ENCODE measurements at places on chromosomes 5 and 9.
A peak's percentile ranks its signal among the peaks of the same experiment; 100 is the strongest.

DNA sequence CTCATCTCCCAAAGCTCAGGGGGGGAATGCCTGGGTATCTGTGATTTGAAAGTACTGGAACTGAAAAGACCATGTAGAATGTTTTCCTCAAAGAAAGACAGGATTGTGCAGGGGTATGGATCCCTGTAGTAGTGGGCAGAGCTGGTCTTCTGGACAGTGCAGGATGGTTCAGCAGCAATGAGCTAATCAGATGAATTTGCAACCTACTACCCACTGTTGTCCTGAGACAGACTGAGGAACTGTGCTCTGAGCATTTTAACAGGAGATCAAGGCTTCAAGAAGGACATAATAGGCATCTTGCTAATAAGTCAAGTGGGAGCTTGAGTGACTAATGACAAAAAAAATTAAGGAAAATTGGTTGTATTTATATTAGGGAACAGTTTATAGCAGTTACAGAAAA, 61.7 kb downstream of the FYB1 start:
- DNase-seq, result no peak

- no peak for DNase-seq
Observed at GRCh38 chr5:107483231-107484024, 187.3 kb downstream of the EFNA5 start.

- no peak for DNase-seq
Observed at GRCh38 chr5:168941901-168942300, 359.0 kb downstream of the SLIT3 start.

GRCh38 chr5:75057561-75057960, 5.2 kb upstream of the GCNT4 start:
- DNase-seq, result no peak

GRCh38 chr5:15501091-15501791, 1.3 kb downstream of the FBXL7 start:
- no peak for DNase-seq

GRCh38 chr9:103991001-103991400, 103.1 kb upstream of the SMC2 start:
- no peak for DNase-seq

DNA sequence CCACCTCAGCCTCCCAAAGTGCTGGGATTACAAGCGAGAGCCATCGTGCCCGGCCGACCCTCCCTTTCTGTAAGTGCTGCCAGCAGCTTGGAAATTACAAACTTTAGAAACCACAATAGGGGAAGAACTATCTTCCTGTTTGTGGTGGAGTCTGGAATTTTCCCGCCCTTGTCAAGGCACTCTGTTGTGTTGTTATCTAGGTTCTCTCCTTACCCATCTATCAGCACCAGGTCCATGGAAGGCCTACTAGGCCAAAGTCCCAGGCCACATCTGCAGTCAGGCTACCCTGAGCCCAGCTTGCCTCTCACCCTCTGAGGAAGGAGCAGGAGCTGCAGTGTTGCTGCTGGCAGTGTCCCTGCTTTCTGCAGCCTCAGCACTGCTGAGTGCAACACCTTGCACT, 214.9 kb downstream of the MCTP1 start:
- no peak for DNase-seq

DNA sequence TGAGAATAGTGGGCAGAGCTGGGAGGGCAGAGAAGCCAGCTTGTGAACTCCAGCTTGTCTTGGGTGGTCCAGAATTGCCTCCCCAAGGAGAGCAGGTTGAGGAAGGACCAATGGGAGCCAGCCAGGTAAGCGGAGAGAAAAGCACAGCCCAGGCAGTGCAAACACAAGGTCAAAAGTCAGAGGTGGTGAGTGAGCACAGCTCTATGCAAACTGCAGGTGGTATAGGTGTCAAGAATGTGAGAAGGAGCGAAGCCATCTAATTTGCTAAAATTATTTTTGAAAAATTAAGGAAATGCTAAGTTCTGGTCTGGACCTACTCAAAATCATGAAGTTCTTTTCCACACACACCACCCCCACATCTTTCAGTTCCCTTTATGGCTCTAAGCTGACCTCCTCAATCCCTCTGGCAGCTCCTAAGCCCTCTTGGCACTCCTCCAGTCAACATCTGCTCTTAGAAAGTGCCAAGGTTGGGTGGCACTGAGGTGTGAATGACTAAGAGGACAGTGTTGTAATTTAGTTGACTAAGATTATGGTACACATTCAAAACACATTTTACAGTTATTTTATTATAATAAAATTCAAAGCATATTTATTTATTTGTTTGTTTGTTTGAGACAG, 6.6 kb upstream of the OTULINL start:
- DNase-seq, result no peak

GRCh38 chr5:91129748-91130147, 253.4 kb downstream of the ARRDC3 start:
- no peak for DNase-seq

- DNase-seq, result peak; percentile 72
Observed at GRCh38 chr5:149439899-149440542, 60.9 kb upstream of the IL17B start.

- peak; percentile 37 for DNase-seq
Observed at GRCh38 chr9:89278997-89279739, 31.8 kb upstream of the CKS2 start.

- DNase-seq, result no peak
Observed at GRCh38 chr5:110053205-110053604, 363.5 kb downstream of the MAN2A1 start.

DNA sequence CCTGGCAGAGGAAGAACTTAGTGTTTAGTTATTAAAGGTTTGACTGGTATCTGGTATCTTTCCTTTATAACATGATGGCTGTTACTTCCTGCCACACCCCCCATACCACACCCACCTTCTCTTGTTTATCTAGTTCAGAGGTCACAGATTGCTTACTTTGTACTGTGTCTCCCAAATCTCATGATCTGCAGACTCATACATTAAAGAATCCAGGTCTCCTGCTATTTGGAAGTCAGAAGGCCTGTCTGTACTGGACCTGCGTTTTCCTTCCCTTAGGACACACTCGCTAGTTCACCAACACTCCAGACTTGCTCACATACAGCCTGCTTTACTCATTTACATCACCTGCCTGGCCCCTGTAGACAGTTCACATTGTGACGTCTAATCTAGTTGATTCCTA, 39.3 kb downstream of the NUDT12 start:
- no peak for DNase-seq

GRCh38 chr5:58946230-58946629, 363.4 kb downstream of the RAB3C start:
- DNase-seq, result no peak

All from 8988T (cell line).